ENCODE measurements at places on chromosomes 11 and 22. TPM values are rescaled to one million over a fixed set of nuclear protein-coding genes. Genes with fewer than 3 reads are reported as not detected.

The MMP11 gene
- 6.6 TPM for total RNA-seq

DNA sequence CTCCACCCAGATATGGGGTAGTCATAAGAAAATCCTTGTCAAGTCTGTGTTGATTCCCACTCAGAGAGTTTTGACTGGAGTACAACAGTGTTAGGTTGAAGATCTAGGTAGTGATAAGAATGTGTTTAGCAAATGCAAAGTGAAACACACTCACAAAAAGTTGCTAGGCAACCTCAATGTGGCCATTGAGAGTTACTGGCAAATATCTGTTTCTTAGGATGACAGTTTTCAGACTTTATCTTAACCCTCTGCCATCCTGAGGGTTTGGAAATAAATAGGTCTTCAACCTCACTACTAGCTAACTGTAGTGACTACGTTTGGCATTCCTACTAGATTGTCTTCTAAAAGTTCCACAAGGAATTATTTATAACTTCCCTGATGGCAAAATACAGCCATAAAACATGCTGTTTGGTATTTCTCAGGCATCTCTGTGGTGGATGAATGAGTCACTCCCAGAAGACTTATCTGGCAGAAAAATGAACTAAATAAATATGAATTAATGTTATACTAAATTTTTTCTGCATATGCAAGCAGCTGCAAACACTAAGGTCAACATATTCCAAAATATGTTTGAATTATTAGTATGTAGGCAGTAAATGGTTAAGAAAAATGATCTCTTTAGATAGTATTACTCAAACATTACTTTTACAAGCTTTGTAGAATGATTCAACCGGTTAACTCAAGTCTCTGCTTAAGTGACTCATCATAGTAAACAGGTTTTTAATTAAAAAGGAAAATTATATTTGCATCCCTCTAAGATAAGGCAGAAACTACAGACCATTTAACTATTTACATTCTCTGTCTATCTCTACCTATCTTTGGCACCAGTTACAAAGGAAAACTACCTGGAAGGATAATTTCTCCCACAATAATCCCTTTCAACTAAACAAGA, 17.1 kb upstream of the SYTL2 start:
- DNase-seq: no peak

The FAM111A gene
- total RNA-seq: 19.8 TPM

The PRR5L gene
- total RNA-seq: 7.2 TPM

DNA sequence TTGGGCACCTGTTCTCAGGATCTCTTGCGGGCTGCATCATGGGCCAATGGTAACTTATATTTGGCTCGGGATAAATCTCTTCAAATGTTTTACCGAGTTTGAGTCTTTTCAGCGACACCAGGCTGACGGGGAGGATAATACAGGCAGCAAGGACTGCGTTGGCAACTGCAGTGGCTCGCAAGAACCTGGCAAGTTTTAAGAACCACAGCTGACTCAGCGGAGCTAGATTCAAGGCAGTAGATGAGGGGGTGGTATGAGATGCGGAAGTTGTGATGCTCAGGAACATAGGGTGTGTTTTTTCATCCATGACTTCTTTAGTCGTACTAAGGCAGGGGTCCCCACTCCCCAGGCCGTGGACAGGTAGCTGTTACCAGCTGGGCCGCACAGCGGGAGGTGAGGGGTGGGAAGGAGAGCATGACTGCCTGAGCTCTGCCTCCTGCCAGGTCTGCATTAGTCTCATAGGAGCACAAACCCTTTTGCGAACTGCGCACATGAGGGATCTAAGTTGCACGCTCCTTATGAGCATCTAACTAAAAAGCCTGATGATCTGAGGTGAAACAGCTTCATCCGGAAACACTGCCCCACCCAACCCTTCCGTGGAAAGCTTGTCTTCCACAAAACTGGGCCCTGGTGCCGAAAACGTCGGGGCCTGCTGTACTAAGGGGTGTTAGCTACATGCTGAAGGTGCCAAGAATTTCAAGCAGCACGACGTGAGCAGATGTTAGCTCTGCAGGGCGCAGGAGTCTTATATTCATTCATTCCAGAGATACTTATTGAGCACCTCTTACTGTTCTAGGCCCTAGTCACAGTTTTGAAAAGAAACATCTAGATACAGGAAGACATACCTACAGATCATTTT, 6.4 kb upstream of the JAM3 start:
- DNase-seq: no peak

DNA sequence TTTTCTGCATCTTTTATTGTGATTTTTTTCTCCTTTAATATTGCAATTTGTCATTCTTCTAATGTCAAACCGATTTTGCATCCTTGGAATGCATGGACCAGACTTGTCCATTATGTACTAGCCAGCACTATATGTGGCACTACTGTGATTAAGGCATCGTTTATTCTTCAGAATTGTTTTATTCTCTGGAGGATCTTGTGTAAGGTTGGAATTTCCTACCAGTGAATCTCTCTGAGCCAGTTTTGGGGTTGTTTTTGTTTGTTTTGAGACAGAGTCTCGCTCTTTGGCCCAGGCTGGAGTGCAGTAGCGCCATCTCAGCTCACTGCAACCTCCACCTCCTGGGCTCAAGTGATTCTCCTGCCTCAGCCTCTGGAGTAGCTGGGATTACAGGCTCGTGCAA, 58.5 kb downstream of the IGLL5 start:
- no peak for DNase-seq

The ST3GAL4 gene
- 37.3 TPM for total RNA-seq

Data from SJCRH30 (cell line).